ENCODE measurements at places on chromosomes 16 and 17.

- DNase-seq: no peak
Measured at GRCh38 chr16:86951831-86952598, 365.2 kb downstream of the C16orf95 start.

DNA sequence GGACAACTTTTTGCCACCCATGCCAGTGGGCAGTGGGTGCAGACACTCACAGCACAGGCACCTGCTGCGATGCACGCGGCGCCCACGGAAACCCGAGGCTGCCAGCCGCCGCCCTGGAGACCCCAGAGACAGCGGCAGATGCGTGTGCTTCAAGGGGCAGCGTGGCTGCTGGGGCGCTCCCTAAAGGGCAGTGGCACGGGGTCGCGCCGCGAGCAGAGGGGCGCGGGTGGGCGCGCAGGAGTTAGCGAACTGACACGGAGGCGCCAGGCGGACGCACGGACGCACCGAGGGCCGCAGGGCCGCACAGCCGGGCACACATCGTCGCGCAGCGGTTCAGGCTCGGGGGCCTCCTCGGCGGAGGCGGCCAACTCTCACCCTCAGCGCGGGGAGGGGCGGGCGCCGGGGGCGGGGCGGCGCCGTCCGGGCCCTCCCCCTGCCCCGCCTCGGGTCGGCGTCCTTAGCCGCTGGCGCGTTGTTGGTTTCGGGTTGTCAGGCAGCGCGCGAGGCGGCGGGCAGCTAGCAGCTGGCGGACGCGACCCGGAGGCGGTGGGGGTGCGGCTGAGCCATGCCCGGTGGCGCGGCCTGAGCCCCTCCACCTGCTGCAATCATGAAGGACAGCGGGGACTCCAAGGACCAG, at the start of gene KIF19:
TSS of gene KIF19 (plus strand) at position 484 of the 637 bp plus-strand sequence. CDS start at position 608, 124 bp downstream.
- peak; percentile 37 for DNase-seq

DNA sequence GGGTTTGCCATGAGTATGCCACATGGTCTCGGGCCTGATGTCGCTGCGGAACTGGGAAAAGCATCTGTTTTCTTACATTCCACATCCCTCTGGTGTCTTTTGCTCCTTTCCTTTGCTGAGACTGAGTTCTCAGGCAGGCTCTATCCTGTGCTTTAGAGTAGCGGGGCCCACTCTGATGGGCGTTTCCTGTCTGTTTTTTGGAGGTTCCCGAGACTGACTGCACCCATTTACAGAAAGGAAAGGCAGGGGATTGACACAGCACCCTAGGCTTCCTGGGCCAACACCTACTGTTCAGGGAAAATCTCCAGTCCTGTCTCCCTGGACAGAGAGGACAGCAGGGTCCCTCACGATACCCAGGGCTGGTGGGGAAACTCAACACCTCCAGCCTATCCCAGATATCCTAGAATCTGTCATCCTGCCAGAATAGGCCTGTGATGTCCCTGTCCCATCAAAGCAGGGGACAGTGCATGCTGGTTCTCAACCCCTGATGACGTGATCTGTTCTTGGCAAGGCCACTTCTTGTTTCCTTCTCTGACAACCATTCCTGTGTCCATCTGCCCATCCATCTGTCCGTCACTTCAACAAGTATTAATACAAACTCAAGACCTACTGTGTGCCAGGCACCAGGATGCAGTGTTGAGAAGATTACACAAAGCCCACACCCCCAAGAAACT, 42.2 kb downstream of the ACTG1 start:
- DNase-seq: no peak

DNA sequence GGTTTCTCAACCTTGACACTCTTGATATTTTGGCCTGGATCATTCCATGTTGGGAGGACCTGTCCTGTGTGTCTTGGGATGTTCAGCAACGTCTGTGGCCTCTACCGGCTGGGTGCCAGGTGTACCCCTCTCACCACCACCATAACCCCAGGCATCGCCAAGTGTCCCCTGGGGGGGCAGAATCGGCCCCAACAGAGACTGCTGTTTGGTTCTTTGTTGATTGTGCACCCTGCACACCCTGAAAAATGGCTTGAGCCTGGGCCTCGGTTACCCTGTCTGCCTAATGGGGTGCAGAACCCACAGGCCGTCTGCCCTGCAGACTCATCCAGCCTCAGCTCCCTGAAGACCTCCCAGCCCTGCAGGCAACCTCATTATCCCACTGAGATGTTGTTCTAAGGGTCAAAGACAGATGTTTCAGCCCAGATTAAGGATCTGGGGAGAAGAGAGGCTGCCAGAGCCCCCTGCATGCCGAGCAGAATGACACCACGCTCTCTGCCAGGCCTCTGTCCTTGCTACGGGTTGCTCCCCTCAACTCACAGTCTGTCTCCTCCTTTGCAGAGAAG, 9.2 kb downstream of the CACNG1 start:
- DNase-seq: no peak

- DNase-seq: no peak
Measured at GRCh38 chr17:6135996-6136395, 65.8 kb downstream of the WSCD1 start.

GRCh38 chr17:32993977-32994376, 2.3 kb downstream of the SPACA3 start:
- DNase-seq: no peak

GRCh38 chr17:30188211-30188939, 47.1 kb downstream of the SLC6A4 start:
- no peak for DNase-seq

- DNase-seq: no peak
Measured at GRCh38 chr17:50289991-50290702, 15.9 kb downstream of the TMEM92 start.

DNA sequence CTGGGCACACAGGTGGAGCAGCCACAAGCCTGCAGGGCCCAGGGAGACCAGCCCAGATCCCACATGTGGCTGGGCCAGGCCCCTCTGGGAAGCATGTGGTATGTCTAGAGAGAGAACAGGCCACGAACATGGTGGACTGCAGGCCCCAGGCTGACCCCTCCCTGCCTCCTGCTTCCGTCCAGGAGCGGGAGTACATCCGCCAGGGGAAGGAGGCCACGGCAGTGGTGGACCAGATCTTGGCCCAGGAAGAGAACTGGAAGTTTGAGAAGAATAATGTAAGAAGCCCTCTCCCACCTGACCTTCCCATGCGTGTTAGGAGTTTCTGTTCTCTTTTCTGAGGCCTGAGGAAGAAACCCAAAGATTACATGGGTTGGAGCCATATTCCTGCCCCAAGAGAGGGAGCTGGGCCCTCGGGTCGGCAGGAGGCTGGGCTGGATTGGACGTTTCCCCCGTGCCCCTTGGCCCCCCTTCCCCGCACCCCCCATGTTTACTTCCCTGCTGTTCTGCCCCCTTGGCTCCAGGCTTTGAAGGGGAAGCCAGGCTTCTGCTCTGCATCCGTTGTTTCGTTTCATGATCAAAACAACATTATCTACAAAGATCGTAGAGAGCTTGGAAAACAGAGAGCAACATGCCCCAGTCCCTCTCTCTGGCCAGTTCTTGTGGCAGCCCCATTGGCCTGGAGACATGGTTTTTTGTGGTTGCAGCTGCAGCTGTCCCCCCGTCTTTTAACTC, 5.7 kb upstream of the TCAP start:
- DNase-seq: no peak

- DNase-seq: no peak
Measured at GRCh38 chr16:85206472-85207356, 94.4 kb upstream of the CIBAR2 start.

- DNase-seq: no peak
Measured at GRCh38 chr16:65285128-65286048, 163.5 kb upstream of the CDH11 start.

- DNase-seq: no peak
Measured at GRCh38 chr17:4636474-4637100, 4.9 kb downstream of the ALOX15 start.

- no peak for DNase-seq
Measured at GRCh38 chr16:87367529-87367928, 16.0 kb downstream of the FBXO31 start.

DNA sequence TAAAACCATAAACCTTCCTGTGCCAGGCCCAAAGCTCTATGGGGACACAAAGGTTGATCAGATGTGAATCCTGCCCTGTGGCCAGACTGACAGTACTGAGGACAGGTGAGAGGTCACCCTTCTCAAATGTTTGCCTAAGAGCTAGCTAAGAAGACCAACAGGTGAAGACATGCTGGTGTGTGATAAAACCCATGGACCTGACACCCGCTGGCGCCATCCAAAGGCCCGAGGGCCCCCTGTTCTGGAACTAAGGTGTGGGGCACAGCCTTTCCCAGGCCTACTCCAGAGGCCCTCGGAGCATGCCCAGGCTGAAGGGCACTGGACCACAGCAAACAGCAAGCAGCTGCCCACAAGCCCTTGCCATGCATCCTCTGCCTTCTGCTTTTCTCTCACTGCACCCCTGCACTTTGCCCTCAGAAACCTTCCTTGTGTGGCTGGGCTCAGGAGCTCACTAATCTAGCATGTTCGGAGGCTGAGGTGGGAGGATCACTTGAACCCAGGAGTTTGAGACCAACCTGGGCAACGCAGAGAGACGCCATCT, 5.2 kb upstream of the CDK3 start:
- DNase-seq: no peak

DNA sequence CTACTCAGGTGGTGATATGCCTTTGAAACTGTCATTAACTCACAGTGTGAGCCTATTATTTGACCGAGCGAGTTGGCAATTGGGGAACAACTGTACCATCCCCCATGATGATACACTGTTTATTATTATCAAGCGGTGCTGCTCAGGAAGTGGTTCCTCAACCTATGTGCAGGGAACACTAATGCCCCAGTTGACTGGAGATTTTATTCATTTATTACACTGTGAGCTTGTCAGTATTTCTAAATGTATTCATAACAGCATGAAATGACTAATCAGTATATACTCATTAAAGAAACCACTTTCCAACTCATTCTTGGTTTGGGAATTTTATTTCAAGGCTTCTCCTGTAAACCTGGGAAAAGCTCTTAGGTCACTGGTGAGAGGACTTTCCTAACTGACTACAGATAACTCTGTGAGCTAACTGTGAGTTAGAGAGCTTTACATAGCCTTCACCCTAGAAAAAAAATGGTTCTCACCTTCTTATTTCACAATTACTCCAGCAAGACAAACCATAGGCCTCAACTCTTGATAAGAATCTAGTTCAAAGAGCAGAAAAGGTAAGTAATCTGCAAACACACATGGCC, 42.4 kb downstream of the NXPH3 start:
- no peak for DNase-seq

DNA sequence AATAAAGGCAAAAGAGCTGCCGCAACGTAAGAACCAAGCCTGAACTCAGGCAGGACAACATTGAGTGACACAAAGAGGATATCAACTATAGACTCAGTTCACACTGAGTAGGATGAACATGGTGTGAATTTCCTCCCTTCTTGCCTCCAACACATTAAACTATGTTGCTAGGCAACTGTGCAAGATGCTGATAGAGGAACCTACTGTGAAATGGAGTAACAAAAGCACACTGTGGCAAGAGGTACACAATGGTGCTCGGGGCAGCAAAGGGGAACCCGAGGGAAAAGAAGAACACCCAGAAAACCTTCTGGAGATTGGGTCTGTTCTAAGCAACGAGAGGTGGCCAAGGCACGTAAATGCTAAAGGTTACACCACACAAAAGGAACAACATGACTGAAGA, 34.1 kb downstream of the GRB2 start:
- no peak for DNase-seq

GRCh38 chr16:83356266-83356665, 451.5 kb upstream of the HSBP1 start:
- DNase-seq: no peak

GRCh38 chr17:27669850-27670249, 38.9 kb downstream of the LGALS9 start:
- DNase-seq: no peak

- DNase-seq: no peak
Measured at GRCh38 chr17:72953621-72954020, 138.9 kb downstream of the SLC39A11 start.

- no peak for DNase-seq
Measured at GRCh38 chr16:75319513-75320411, 68.3 kb upstream of the BCAR1 start.

DNA sequence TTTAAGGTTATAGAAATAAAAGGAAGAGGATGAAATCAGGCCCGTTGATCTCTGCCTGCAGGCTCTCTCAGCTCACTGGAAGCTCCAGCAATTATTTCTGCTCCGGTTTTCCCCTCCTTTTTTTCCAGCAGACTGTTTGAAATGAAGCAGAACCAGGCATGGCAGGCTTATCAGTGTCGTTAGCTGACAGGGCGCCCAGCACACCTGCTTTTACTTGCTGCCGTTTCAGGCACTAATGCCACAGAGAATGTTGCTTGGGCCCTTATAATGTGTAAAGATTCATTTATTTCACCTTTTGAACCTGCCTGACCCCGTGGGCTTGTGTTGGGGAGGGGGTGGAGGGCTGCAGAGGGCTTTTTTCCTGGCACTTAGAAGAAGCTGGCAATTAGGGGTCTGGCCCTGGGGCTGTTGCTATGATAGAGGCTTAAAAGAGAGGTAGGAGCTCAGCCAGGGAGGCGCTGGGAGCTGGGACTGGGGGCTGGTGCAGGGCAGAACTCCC, 108.1 kb downstream of the IRX3 start:
- no peak for DNase-seq

DNA sequence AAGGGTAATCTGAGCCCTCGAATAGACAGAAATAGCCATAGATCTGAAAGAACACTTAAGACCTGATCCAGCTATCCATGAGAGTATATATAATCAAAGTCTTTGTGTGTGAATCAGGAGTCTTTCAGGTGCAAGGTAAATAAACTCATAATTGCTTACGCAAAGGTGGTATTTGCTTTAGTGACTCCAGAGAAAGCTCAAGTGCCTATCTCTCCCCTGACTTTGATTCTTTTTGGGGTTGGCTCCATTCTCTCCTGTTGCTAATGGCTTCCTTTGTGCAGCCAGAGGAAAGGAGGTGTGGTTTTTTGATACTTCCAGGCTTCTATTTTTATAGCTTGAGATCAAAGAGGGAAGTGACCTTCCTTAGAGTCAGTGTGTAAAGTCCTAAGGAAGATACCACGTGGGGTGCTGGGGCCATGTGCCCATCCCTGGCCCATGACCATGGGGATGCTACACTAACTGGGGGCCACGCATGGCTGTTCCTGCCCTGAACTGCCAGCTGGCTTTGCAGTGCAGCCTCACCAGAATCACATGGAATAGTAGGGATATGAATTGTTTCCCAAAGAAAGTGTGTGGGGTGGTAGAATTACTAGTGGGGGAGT, 45.8 kb downstream of the TENT4B start:
- no peak for DNase-seq

Data from effector CD4-positive, alpha-beta T cell (primary cell).